ENCODE measurements at places on chromosomes 16 and 17.

DNA sequence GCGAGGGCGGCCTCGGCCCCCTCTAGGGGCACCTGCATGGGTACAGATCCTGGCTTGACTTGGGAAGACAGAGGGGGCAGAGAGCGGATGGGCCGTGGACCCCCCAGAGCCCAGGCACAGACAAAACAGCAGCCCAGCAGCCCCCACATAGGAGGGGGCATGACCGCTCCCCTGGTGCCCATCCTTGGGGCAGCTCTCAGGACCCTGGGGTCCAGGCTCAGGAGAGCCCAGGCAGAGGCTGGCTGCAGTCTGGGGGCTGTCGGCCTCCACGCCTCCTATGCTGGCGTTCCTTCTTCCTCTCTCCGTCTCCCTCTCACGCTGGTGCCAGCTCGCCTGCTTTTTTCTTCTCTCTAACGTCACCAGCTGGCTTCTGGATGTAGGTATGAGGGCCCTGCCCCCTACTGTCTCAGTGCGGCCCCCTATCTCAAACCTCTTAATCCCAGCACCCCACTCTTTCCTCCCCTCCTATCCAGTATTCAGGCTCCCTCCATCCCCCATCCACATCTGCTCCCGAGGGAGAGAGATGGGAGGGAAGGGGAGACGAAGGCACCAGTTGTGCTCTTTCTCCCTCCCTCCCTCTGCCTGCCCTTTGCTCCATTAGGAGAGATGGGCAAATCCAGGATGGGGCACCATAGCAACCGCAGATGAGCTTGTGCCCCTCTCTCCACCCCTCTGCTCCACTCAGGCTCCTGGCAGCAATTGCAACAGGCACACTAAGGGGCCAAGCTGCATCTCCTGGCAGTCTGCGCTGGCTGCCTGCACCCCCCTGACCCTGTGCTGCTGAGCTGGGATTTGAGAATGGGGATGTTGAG lies at the start of gene GPR179:
Gene GPR179, minus strand, starts transcription at position 349 of the 812 bp plus-strand sequence. Its CDS starts 167 bp downstream, at position 182.
- no peak for DNase-seq

GRCh38 chr17:60627124-60627523 lies 27.1 kb downstream of the PPM1D start:
- no peak for DNase-seq

DNA sequence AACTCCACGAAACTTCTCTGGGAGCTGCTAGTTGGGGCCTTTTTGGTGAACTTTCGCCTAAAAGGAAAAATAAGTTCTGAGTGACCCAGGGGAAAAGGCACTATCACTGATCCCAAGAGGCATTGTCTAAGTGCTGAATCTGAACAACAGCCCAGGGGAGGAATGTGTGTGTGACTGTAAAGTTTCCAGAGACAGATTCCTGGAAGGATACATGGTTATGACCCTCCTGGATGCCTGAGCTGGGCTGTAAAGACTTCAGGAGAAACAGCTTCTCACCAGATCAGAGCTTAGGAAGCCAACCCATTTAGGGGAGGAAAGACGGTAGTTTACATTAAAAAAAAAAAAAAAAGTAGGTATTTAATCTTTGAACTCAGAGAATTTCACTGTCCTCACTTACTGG lies 20.2 kb downstream of the HIGD1B start:
- no peak for DNase-seq

DNA sequence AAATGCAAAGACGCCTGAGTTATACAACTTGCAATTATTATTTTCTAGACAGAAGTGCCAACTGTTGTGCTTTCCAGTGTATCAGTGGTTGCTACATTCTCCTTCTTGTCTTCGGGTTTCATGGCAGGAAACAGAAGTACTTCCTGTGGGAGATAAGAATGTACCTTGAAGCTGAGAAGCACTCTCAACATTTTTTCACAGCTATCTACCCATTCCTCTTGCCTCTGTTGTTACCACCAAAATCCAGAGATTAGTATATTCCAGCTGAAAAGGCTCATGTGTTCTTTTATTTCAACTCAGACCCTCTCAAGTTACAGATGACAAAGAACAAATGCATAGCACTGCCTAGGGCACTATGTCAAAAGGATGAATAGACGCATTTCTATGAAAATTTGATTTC lies 4.8 kb upstream of the ADAT1 start:
- no peak for DNase-seq

DNA sequence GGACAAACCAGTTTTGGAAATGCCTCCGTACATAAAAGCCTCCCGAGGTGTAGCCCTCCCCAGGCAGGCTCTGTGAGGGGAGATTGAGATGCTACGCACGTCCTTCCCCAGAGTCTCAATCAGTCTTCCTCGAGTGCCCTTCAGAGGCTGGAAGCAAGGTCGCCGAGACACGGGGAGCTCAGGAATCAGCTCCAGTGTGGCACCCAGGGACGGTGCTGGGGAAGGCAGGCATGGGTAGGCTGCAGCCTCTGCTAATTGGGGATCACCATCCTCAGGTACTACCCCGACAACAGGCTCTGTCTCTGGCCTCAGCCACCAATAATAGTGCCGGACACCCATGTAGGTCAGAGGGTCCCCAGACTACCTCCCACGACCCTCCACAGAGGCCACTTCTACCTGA lies 28.1 kb upstream of the GSG1L start:
- no peak for DNase-seq

DNA sequence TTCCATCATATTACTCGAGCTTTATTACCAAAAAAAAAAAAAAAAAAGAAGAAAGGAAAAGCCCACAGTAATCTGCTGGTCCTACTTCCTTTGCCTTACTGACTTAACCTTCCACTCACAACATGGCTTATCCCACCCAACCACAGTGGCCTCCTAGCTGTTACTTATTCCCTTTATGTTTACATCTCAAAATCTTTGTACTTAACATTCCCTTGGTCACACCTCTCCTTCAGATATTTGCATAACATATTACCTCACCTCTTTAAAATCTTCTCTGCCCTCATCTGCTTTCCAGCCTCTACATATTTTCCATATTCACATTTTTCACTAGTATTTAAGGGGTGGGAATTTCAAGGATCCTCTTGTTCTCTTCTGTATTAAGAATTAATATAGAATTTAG lies 327.0 kb upstream of the TBX2 start:
- DNase-seq: no peak

- no peak for DNase-seq
Measured at GRCh38 chr17:63317166-63317840, 128.8 kb downstream of the CYB561 start.

- DNase-seq: no peak
Measured at GRCh38 chr17:74776990-74777389, 845 bp upstream of the NAT9 start.

DNA sequence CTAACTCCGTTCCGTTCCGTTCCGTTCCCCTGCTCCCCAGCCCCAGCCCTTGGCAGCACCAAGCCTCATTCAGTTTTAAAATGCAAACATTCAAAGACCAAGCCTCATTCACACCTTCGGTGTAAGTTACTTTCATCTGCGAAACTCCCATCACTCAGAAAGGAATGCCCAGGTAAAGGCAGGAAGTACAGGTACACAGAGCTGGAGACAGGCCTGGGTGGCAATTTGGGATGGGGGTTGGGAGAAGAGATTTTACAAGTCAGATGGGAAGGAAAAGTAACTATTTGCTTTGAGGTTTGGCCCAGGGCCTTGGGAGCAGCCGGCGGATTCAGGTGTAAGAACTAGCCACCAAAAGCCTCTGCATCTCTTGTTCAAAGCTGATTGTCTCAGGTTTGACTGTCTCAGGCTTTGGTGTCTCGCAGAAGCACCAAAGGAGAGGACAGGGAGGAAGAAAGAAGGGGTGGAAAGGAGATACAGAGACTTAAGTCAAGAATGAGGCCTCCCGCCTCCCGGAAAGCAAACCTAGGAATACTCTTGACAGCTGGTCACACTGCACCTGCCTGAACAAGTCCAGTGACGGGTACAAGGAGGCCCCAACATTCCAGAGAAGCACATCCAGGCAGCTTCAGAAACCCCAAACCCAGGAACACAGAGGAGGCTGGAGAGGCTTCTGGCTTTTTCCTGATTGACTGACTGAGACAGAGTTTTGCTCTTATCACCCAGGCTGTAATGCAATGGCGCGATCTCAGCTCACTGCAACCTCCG lies 54.7 kb downstream of the NXN start:
- DNase-seq: no peak

DNA sequence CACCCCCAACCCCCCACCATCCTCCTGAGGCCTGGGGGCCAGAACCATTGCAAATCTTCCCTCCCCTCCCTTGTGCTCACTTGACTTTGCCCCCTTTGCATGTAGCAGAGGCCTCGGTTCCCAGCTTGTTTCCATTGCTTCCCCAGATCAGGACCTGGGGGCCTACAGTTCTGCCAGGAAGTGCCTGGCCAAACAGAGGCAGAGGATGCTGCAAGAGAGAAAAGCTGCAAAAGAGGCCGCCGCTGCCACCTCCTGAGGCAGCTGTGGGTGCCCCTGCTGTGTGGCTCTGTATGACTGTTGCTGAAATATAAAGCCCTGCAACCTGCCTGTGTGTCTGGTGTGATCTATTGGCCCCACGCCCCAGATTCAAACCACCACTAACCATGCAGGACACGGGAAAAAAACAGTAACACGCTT lies 2.3 kb downstream of the NDUFB10 start:
- peak; percentile 35 for DNase-seq

DNA sequence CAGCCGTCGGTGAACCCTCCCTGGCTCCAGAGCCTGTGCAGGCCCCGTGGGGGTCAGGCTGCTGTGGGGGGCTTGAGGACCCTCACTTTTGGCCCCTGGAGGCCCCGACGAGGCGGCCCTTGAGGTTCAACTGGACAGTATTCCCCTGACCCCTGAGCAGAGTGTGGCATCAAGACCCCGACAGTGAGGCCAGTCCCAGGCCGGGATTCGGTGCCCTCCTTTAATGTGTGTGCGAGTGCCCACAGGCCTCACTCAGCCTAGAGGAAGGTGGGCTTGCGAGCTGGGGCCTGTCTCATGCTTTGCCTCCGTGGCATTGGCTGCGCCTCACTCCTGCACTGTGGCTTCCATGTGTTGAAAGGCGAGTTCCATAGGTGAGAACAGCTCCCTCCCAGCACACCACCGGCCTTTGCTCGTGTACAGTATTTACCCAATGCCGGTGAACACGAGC lies 94.5 kb downstream of the METRNL start:
- DNase-seq: no peak

DNA sequence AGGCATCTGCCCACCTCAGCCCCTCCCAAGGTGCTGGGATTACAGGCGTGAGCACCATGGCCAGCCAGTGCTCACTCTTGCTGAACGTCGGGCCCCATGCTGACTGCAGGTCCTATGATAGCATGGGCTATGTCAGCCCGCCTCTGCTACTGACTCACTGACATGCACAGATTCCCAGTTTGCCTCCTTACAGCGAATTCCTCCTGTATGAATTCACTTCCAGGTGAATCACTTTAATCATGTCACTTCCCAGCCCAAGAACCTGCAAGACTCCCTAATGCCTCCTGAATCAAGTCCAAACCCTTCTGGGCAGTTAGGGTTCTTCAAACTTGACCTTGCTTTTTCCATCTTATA lies 16.1 kb upstream of the UBTF start:
- no peak for DNase-seq

- DNase-seq: no peak
Measured at GRCh38 chr16:55480228-55480655, 1.2 kb downstream of the MMP2 start.

DNA sequence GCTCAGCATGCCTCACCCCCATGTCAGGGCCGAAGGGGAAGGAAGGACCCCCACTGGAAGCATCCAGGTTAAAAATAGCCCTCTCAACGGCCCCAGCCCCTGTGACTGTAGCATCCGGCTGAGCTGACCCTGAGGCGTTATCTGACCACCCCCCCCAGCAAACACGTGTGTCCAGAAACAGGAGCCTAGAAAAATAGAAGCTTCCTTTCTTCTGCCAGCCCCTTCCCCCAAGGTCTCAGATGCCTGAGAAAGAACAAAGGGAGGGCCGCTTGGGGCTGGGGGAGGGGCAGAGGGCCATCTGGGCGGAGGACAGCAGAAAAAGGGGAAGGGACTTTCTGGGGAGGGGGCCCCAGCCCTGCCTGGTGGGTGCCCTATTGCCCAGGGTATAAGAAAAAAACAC lies 55.8 kb downstream of the ACTG1 start:
- no peak for DNase-seq

- no peak for DNase-seq
Measured at GRCh38 chr16:68744744-68745280, 7.7 kb downstream of the CDH1 start.

DNA sequence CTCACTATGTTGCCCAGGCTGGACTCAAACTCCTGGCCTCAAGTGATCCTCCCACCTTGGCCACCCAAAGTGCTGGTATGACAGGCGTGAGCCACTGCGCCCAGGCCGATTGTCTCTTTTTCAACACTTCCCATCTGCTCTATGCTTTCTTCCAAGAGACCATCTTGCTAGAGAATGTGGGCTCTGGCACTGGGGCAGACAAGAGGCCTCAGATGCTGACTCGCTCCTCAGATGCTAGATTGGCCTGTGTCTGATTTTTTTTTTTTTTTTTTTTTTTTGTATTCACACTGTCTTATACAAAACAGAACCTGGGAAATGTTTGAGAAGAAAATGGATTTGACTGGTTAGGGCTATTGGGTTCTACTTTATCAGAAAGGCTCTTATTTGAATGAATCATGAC lies 58.2 kb downstream of the CYB5D2 start:
- no peak for DNase-seq

DNA sequence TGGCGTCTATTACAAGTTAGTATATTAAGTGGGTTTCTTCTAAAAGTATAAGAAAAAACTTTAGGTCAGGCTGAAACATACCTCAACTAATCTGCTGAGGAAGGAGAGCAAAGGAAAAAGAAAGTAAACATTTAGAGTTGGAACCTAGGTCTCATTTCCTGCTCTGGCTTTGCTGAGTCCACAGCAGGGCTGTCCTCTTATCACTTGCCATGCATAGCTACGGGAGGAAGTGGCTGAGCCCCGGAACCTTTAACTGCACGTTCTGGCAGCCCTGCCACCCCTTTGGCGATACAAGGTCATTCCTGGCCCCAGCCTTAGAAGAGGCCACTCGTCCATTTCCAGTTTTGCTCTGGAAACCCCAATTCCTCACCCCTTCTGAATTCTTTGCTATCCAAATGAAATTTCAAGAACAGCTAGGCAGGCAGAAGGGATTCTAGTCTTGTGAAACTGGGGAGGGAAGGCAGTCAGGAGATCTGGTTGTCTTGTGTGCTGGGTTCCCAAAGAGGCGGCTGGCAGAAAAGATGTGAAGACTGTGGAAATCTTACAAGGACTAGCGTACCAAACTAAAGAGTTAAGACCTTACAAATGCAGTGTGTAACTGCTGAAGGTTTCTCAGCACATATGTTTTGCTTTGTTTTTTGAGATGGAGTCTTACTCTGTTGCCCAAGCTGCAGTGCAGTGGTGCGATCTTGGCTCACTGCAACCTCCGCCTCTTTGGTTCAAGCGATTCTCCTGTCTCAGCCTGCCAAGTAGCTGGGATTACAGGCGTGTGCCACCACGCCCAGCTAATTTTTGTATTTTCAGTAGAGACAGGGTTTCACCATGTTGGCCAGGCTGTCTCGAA lies 19.1 kb downstream of the WIPI1 start:
- DNase-seq: peak; percentile 78

GRCh38 chr17:70855401-70856054 lies 686.2 kb downstream of the KCNJ2 start:
- DNase-seq: no peak
